ENCODE measurements at places on chromosomes 2 and 18.

DNA sequence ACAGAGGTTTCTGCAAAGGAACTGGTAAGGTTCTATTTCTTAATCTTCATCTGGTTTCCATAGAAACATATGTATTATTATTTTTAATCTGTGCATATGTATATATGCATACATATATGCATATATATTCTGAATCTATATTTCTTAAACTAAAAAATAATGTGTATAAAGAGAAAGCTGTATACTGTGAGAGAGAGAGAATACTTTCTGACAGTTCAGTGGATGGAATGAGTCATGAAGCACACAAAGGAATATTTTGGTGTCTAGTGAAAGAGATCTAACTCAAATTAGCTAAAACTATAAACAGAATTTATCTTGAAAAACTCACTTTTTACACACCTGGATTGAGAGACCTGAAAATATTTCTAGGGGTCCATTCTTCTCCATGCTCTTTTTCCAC, 1929.3 kb upstream of the LRRTM1 start:
- no peak for DNase-seq

GRCh38 chr2:65357959-65358294, 74.5 kb downstream of the SPRED2 start:
- DNase-seq, result no peak

- DNase-seq, result no peak
Measured at GRCh38 chr2:103961862-103962261, 892.1 kb upstream of the POU3F3 start.

- DNase-seq, result no peak
Measured at GRCh38 chr2:85743304-85743978, 10.3 kb upstream of the ATOH8 start.

DNA sequence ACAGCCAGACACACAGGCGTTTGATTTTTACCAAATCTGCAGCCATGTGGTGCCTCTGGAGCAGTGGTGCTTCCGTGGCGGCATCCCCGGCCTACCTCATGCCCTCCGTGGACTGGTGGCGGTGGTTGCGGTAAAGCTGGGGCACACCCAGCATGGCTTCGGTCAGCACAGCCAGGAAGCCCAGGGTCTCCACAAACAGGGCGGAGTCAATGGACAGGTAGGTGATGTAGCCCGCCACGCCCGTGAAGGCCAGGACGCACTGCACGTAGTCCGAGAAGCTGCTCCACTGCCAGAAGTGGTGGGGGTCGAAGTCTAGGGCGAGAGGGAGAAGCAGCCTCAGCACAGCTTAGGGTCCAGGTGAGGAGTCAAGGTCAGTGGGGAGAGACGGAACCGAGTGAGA, 32.4 kb downstream of the SLC66A2 start:
- DNase-seq, result peak; percentile 32

DNA sequence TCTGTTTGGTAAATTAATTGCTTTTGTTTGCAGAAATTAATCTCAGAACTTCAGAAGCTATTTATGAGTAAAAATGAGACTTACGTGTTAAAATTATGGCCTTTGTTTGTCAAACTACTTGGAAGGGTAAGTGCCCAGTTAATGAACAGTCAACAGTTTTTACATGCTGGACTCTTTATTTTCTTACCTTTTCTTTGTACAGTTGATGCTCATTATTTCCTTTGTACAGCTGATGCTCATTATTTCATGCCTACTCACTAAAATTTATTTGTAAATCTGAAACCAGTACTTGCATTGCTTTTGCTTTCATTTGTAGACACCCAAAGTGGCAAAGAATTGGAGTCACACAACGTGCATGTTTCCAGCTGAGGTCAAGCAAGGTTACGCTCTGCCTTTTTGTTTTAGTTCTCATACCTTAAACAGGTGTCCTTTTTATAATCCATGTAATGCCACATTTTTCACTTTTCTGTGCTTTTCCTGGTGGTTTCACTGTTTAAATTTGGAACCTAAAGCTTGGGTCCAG, 13.3 kb downstream of the RIF1 start:
- DNase-seq, result no peak

Data from osteoblast (primary cell).